ENCODE measurements at places on chromosomes 3 and 15. TPM values are rescaled to one million over a fixed set of nuclear protein-coding genes. Genes with fewer than 3 reads are reported as not detected.

DNA sequence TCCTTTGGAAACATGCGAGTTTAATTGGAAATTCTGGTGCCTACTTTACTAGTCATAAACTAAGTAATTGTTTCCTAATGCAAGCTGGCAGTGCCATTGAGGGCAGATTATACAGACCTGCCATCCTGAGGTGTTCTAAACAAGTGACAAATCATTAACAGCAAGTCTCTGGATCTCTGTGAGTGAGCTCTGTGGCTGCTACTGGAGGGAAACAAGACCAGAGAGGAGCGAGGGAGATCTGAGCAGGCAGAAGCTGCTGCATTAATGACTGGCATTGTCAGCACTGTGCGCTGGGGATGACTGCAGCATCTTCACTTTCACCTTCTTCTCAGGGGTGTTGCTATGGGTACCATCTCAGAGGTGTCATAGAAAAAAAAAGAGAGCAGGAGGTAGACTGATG, 308.4 kb upstream of the DPH6 start:
- DNase-seq, result no peak

GRCh38 chr3:126618760-126619159, 36.2 kb downstream of the TXNRD3 start:
- no peak for DNase-seq

DNA sequence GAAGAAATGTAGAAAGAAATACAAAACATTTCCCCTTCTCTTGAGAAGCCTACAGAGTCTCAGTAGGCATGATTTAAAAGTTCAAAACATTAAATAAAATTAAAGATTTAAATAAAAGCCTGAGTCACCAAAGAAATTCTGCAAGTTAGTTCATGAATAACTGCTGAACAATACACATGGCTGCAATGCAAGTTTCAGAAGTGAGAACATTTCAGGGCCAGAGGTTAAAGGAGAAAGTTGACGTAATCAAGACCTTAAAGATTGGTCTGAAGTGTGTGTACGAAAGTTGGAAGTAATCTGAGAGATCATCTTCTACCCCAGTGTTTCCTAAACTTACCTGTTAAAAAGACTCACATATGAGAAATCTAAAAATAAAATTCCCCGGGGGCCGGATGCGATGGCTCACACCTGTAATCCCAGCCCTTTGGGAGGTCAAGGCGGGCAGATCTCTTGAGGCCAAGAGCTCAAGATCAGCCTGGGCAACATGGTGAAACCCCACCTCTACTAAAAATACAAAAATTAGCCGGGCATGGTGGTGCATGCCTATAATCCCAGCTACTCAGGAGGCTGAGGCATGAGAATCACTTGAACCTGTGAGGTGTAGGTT, 108.7 kb upstream of the PHLDB2 start:
- DNase-seq, result no peak

GRCh38 chr3:115520651-115521245, 102.6 kb upstream of the GAP43 start:
- no peak for DNase-seq

- no peak for DNase-seq
These were observed 7.4 kb downstream of the SLC38A3 start for GRCh38 chr3:50212502-50212901.

The MYZAP gene
- not detected for total RNA-seq

The ALDH1A3 gene
- total RNA-seq, result 5.0 TPM
